Bronchial epithelial cell (primary cell): ENCODE measurements at places on chromosomes 7 and 10.

DNA sequence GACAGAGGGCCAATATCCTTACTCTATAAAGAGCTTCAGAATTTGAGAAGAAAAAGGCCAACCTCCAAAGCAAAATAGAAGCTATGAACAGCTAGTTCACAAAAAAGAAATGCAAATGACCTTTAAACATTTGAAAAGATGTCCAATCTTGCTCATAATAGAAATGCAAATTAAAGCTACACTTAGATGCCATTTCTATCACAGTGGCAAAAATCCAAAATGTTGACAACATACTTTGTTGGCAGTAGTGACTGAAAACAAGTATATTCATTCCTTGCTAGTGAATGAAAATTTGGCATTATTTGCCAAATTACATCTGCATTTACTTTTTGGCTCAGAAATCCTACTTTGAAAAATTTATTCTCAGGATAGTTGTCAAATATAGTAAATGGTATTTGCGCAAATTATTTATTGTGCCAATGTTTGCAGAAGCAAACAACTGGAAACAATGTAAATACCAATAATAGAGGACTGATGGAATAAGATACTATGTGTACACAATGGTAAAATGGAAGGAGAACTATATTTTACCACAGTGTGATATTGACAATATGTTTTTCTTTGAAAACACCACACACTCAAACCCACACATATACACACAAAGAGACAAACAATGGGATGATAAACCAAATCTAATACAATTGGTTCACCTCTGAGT is 9.4 kb downstream of the TMEM106B start:
- DNase-seq: no peak

DNA sequence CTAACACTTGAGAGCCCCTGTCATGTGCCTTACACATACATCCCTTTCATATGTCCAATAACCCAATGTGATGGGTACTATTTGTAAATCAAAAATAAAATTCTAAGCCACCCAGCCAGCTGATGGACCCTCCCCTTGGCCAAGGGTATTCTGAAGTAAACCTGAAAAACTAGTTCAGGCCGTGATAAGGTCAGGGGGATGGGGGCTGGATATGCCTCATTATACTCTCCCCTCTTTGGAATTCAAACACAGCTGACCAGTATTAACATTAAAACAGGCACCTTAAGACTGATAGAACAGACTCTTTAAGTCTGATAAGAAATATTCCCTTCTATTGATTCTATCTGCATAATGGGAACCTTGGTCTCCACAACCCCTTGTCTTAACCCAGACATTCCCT is 51.9 kb downstream of the SLC16A9 start:
- DNase-seq: no peak

- peak; percentile 65 for DNase-seq
These were observed 35.3 kb downstream of the INPP5F start for GRCh38 chr10:119761106-119761505.

- DNase-seq: no peak
These were observed 121.7 kb upstream of the TRIM24 start for GRCh38 chr7:138338361-138338760.

- DNase-seq: no peak
These were observed 149.4 kb downstream of the ZNF248 start for GRCh38 chr10:37707829-37708578.

DNA sequence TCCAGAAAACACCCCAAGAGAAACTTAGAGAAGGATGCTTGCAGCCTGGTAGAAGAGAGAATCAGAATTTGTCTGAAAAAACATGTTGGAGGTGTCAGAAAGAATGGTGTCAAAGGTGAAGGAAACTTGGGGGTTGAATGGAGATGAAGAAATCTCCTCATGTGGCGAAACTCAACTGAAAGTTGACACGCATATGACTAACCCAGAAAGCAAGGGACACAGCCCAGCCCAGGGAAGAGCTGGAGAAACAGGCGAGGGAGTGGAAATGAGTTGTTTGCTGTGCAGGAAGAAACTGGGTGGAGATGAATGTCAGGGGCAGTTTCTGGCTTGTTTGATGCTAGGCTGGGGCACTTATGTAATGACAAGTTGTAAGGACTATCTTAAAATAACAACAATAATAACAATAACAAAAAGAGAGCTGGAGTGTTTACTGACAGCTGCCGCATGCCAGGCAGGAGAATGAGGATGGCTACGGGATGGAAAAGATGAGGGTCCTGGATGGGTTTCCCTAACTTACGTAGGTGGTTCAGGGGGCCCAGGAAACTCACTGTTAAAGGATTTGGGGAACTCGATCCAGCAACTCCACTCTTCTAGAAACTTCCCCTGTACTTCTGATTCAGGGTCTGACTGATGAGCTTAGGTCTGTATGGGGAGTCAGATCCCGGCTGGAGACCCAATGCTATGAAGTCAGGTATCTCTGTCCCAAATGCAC is 57.4 kb downstream of the MAP3K8 start:
- peak; percentile 84 for DNase-seq

GRCh38 chr7:128807191-128807590 is 15.4 kb downstream of the CCDC136 start:
- DNase-seq: no peak

- DNase-seq: no peak
These were observed 23.8 kb downstream of the PALS2 start for GRCh38 chr7:24597014-24597413.

DNA sequence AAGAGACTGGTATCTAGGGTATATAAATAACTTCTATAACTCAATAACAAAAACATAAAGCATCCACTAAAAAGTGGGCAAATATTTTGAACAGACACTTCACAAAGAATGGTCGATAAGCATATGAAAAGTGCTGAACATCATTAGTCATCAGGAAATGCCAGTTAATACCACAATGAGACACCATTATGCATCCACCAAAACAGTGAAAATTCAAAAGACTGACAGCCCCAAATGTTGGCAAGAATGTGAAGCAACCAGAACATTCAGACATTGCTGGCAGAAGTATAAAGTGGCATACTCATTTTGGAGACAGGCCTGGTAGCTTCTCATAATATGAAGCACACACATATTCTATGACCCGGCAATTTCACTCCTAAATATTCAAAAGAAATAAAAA is 26.5 kb upstream of the GSAP start:
- peak; percentile 91 for DNase-seq

GRCh38 chr10:30756896-30757295 is 127.3 kb upstream of the LYZL2 start:
- DNase-seq: no peak

DNA sequence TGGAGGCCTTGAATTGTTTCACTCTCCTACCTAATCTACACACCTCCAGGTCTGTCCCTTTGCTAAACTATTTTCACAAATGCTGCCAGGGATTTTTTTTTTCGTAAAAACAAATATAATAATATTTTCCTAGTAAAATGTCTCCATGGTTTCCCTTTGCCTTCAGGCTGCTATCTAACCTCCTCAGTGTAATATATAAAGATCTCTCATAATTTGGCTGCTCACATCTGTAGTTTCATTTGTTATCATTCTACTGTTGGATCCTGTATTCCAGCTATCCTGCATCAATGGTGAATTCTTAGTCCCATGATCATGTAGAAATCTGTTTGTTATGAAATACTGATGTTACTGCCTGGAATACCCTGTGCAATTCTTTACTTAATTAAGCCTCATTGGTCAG is 211.9 kb upstream of the CHRM2 start:
- DNase-seq: no peak

GRCh38 chr7:36301914-36302771 is 87.5 kb upstream of the ANLN start:
- DNase-seq: peak; percentile 33

DNA sequence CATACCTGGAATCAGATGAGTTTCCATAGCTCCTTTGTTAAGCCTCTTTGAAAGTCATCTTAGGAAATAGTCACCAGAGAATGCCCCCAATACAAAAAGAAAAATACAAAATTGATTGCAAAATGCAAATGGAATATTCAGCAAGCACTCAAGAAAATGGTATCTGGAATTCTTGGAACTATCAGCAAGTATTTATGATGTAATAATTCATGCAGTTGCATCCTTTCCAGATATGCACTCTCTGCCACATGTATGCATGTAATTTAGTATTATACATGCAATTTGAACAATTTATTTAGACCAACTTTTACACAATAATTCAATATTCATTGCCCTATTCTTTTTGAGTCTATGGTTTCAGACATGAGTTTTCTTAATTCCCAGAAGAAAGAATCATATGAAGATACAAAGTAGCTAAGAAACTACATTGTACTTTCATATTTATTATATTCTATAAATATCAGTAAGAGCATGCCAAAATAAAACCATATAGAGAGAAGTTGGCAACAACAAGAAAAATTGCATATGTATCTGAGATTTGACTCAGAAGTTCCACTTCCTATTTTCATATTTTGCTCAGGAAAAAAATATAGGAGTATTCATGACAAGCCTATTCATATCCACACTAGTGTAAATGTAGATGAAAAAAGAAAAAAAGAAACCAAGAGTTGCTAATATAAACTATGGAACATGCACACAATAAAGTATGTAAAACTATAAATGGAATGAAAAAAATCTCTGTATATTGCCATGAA is 338.5 kb downstream of the SEMA3D start:
- DNase-seq: no peak

- peak; percentile 68 for DNase-seq
These were observed 585.0 kb upstream of the MBL2 start for GRCh38 chr10:53357587-53357986.

DNA sequence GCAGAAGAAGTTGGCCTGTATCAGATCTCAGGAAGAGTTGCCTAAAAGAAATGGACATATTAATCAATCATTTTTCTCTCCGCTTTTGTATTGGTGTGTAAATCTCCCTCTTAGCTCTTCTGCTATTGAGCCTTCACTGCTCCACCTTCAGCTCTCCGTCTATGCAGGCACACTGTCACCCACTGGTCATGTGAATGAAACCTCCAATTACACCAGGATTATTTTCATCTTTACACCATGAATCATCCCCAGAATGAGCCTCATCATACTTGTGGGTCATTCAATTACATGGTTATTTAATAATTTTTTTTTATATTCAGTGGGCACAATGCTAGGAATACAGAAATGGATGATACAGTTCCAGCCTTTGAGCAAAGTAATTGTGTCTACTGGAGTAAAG is 92.6 kb downstream of the LRRC4 start:
- peak; percentile 83 for DNase-seq

DNA sequence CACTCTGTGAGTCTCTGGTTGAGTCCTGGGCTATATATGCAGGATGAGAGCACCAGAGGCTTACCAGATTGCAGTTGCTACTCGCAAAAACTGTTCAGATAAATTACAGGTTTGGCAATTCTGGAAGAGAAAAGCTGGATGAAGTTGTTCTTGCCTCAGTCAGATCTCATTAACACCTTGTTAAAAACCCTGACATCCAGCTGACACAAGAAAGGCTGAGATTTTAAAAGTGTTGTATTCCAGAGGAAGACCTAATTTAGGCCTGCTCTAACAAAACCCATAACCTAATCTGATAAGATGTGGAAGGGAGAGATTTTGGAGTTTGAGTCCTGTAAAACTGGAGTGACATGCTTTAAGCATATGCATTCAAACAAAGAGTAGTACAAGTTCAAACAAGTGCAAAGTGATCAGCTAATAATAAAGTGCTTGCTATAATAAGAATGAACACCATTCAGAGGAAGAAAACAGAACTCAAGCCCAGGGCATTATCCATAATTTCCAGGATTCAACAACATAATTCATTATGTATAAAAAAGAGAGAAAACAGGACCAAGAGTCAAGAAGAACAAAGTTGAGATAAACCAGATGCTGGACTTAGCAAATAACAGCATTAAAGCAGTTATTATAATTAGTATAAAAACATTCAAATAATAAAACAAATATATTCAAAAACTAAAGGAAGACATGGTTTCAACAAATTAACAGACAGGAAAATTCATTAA is 135.5 kb downstream of the CD36 start:
- DNase-seq: peak; percentile 27

- DNase-seq: peak; percentile 82
These were observed 2.3 kb downstream of the KLF6 start for GRCh38 chr10:3782451-3783315.

DNA sequence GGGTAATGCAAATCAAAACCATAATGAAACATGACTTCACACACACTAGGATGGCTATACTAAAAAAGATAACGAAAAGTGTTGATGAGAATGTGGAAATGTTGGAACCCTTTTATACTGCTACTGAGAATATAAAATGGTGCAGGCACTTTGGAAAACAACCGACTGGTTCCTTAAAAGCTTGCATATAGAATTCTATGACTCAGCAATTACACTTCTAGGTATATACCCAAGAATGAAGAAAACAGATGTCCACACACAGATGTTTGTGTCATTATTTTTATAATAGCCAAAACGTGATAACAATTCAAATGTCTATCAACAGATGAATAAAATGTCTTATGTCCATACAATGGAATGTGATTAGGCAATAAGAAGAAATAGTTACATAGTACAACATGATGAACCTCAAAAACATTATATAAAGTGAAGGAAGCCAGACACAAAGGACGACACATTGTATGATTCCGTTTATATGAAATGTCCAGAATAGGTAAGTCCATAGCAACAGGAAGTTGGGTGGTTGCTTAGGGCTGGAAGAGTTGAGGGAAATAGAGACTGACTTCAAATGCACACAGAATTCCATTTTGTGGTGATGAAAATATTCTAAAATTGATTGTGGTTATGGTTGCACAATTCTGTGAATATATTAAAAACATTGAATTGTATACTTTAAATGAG is 148.3 kb upstream of the PHYHIPL start:
- DNase-seq: peak; percentile 29

- DNase-seq: no peak
These were observed 78.2 kb upstream of the IFRD1 start for GRCh38 chr7:112372101-112372500.

- DNase-seq: no peak
These were observed 14.9 kb upstream of the HSPA12A start for GRCh38 chr10:116757246-116757645.
